Left lobe of liver (tissue), 2 donors: ENCODE measurements at places on chromosomes 6 and 20. TPM values are rescaled to one million over a fixed set of nuclear protein-coding genes. Genes with fewer than 3 reads are reported as not detected.

- DNase-seq, result no peak
These were observed 43.9 kb upstream of the CLDN20 start for GRCh38 chr6:155219858-155220301.

- DNase-seq, result no peak
These were observed 893.7 kb downstream of the TFAP2A start for GRCh38 chr6:9521152-9521530.

GRCh38 chr6:21742238-21742660, 148.7 kb downstream of the SOX4 start:
- no peak for DNase-seq

TMEM151B gene
- total RNA-seq, result not detected

DNA sequence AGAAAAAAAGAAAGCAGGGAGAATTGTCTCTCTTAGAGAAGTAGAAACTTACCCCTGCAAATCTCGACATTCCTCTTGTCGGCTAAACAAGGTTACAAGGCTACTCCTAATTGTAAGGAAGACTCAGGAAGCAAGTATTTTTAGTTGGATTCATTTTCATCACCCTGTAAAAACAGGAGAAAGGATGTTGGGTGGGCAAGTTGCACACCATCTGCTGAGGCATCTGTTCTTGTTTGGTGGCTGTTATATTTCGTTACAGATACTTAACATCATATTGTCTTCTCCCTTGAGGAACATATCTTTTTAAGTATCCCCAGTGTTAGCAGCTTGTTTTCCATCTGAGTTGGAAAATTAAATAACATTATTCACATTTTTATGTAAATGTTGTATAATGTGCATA, 187.5 kb downstream of the PLCB4 start:
- DNase-seq, result no peak

DNA sequence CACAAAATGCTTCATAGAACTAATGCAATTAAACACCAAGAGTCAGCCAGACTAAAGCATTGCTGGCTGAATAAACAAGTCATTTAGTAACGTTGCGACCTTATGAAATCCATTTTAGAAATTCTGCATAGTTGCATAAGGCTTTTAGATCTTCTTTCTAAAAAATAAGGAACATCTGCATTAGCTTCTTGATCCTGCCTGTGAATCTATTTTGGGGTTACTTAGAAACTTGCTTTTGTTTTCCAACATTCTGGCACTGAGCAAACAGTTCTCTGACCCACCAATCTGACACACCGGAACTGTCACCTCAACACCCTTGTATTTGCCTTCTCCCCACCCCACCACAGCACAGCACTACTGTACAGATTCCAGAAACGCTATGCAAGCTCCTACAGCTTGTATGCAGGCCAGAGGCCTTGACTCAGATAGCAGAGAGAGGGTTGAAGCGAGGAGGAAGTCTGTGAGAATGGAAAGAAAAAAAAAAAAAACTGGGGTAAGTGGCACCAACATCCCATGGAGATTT, 55.0 kb downstream of the KIF13A start:
- no peak for DNase-seq

- no peak for DNase-seq
These were observed 264.0 kb downstream of the PRKN start for GRCh38 chr6:162463576-162463975.

DNA sequence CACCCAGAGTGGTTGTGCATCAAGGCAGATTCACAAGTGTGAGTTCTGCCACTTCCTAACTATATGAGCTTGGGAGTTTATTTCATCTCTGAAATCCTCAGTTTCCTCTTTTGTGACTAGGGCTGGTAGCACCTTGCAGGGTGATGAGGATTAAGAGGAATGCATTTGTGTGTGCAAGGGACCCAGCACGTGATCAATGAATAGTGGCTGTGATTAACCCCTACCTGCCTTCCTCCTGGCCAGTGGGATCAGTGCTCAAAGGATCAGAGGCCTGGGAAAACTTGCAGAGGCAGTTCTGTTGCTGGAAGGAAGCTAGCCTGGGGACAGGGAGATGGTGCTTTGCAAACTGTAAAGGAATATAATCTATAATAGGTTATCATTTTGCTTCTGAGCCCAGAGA, 7.3 kb downstream of the SDC4 start:
- DNase-seq, result no peak

GRCh38 chr6:53504512-53504911, 40.4 kb downstream of the GCLC start:
- no peak for DNase-seq

DNA sequence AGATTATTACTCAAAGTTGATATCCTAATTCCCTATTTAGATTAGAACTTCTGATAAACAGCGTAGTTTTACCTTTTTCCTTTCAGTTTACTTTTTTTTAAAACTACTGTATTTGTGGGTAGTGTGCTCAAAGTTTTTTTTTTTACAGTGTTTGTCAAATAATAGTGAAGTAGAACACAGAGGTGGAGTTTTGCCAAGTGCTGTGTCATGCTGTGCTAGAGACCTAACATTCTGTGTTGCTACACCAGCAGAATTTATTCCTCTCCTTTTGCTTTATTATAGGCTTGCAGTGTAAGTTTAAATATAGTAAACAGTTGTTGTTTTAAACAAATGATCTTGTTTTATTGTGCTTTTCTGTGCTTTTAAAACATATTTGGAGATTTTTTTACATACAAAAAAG, 125.4 kb downstream of the HIVEP1 start:
- DNase-seq, result peak; percentile 58

- DNase-seq, result no peak
These were observed 412.3 kb upstream of the ID4 start for GRCh38 chr6:19424853-19425252.

DDO gene
- total RNA-seq, result 5.2 TPM

DNA sequence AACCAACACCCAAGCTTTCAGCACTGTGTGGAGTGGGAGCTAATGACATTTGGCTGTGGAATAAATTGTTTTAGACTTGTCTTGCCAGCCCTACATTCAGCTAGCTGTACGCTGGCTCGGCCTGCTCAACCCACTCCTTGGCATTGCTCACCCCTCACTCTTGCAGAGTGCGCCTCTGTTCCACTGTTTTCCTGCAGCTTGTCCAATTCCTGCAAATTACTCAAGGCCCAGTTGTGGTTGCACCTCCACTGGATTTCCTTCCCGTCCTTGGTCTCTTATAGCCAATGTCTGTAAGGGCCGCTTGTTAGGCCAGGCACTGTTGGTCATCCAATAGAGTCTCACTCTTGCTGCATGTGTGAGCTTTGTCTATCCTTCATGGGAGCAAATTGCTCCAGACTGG, 289.2 kb upstream of the RNF24 start:
- no peak for DNase-seq

CALHM6 gene
- total RNA-seq, result 2.2 TPM

MAP3K4 gene
- total RNA-seq, result 11.2 TPM

ZSCAN16 gene
- total RNA-seq, result 1.7 TPM

GRCh38 chr6:82987416-82987815, 78.2 kb downstream of the UBE3D start:
- DNase-seq, result no peak

TFAP2A gene
- total RNA-seq, result 0.45 TPM

GRCh38 chr6:158769234-158769770, 49.9 kb downstream of the EZR start:
- DNase-seq, result no peak

FAM209B gene
- not detected for total RNA-seq

GRCh38 chr6:35673755-35674154, 15.0 kb downstream of the FKBP5 start:
- no peak for DNase-seq

SLC17A1 gene
- total RNA-seq, result 8.7 TPM

GRCh38 chr6:146803601-146804000, 204.8 kb downstream of the ADGB start:
- no peak for DNase-seq

GRCh38 chr6:28816909-28817807, 106.6 kb downstream of the TRIM27 start:
- no peak for DNase-seq
